HAP-1 (cell line): ENCODE measurements at places on chromosomes 2 and 18.
A peak's percentile ranks its signal among the peaks of the same experiment; 100 is the strongest.

DNA sequence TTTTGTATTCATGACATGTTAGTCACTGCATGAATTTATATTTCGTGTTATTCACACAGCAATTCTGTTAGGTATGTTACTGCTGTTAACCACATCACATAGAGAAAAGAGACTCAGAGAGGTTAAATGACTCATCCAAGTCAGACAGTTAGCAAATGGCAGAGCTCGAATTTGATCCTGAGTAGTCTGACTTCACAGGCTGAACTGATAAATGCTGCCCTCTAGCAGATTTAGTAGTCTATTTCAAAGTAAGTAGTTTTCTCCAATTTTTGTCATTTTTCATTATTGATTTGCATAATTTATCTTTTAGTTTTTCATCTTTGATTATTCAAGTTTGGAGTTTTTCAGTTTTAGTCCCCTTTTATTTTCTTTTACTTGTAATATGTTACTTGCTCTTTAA lies 58.3 kb downstream of the WDR7 start:
- peak; percentile 10 for DNase-seq

GRCh38 chr2:225740086-225740485 lies 340.6 kb downstream of the NYAP2 start:
- DNase-seq, result no peak

GRCh38 chr2:226526716-226527115 lies 272.9 kb downstream of the IRS1 start:
- no peak for DNase-seq

DNA sequence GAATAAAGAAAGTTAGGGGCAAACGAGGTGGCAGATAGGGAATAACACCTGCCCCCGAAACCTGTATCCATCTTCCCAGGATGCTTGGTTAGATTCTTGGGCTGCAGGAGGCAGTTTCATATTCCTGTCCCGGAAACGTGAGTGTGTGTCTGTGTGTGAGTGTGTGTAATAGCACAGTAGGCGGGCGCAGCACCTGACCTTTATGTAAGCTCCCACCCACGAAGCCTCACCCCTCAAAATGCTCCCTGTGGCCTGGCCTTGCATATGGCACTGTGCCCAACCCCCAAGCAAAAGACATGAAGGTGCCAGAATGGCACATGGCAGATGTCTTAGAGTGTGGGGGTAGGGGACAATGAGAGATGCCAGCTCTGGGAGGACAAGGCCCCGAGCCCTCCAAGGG lies 48.9 kb downstream of the EFR3B start:
- no peak for DNase-seq

GRCh38 chr2:7812231-7812995 lies 869.4 kb upstream of the ID2 start:
- DNase-seq, result no peak

- DNase-seq, result peak; percentile 64
Measured at GRCh38 chr2:38465789-38466127, 88.7 kb upstream of the ATL2 start.

- DNase-seq, result peak; percentile 78
Measured at GRCh38 chr18:11518788-11519685, 90.4 kb upstream of the SLC35G4 start.

- no peak for DNase-seq
Measured at GRCh38 chr2:64966839-64967238, 22.4 kb upstream of the SLC1A4 start.

GRCh38 chr18:23171581-23172156 lies 36.4 kb downstream of the CABLES1 start:
- no peak for DNase-seq

- no peak for DNase-seq
Measured at GRCh38 chr2:27779417-27780055, 8.0 kb downstream of the MRPL33 start.

- no peak for DNase-seq
Measured at GRCh38 chr2:149603248-149603647, 15.7 kb upstream of the MMADHC start.

- DNase-seq, result no peak
Measured at GRCh38 chr2:240178564-240178963, 38.1 kb upstream of the OTOS start.

DNA sequence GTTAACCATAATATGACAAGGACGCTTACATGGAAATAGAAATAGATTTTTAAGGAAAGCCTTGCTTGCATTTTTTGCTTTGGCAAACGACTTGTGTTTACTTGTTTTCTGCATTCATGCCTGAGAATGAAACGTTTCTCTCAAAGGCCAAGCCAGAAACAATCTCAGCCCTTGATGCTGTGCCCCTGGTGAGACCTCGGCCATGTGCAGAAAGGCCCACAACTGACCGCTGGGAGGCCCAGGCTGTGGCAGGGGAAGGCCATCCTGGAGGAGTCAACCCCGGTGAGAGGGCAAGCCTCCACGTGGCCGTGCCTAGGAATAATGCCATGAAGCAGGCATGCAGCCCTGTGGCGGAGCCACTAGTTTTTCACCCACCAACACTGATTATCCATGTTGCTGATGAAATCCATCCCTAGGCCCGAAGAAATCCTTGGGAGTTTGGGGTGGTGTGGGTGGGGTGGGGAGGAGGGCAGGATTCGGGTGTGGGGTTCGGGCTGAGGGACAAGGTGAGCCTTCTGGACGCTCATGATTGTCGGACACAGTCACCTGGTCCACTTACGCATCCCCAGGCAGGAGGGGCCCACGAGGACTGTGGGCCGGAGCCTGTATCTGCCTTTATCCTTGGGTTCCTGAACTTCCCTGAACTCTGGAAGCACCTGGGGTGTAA lies 107.6 kb upstream of the APCDD1 start:
- DNase-seq, result no peak

- no peak for DNase-seq
Measured at GRCh38 chr2:110773401-110773921, 41.1 kb downstream of the ACOXL start.

DNA sequence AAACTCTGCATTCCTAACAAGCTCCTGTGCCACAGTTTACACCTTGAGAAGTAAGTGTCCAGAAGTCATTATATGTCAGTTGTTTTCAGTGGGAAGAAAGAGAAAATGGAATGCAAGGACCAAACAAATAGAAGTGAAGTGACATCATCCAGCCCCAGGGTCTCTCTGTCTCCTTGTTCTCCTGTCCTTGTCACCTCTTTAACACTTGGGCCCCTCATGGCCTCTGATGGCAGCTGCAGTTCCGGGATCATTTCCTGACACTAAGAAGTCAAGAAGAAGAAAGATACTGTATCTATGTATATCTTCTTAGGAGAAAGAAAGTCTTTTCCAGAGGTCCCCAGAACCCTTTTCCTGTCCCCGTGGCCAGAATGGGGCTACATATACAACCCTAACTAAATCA lies 2.8 kb upstream of the CFAP221 start:
- DNase-seq, result no peak

- no peak for DNase-seq
Measured at GRCh38 chr18:45008694-45009413, 328.2 kb downstream of the SETBP1 start.

GRCh38 chr18:22391407-22392345 lies 26.0 kb downstream of the CTAGE1 start:
- DNase-seq, result no peak

DNA sequence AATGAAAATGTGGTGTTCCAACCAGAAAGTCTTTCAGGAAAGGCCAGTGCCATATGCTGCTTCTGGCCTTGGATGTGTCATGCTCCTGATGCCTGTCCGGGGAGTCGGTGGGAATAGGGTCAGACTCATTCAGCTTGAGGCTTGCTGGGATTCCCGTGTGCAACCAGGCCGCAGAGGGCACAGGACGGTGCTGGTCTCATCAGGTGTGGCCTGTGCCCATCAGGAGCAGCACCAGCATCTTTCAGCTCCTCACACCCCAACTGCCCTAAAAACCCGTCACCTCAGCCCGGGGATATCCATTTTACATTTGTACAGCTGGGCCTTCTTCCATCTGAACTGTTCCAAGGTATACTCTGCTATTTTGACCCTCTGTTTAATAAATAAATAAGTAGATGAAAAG lies 13.3 kb upstream of the CNNM3 start:
- DNase-seq, result no peak

DNA sequence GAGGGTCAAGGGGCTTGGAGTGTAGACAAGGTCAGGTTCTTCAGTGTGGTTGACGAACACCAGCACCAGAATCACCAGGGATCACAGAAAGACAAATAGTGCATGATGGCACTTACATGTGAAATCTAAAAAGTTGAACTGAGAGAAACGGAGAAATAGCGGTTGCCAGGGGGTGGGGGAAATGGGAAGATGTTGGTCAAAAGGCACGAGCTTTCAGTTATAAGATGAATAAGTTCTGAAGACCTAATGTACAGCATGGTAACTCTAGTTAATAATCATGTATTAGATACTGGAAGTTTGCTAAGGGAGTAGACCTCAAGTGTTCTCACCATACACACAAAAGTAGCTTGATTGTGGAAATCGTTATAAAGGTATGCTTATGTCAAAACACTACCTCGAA lies 43.7 kb upstream of the DARS1 start:
- DNase-seq, result no peak

- no peak for DNase-seq
Measured at GRCh38 chr2:61114147-61114546, 47.8 kb upstream of the C2orf74 start.

DNA sequence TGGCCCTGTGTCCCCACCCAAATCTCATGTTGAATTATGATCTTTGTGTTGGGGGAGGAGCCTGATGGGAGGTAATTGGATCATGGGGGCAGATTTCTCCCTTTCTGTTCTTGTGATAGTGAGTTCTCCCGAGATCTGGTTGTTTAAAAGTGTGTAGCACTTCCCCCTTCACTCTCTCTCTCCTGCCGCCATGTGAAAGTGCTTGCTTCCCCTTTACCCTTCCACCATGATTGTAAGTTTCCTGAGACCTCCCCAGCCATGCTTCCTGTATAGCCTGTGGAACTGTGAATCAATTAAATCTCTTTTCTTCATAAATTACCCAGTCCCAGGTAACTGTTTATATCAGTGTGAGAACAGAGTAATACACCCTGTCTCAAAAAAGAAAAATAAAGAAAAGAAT lies 25.5 kb downstream of the LRRFIP1 start:
- no peak for DNase-seq

DNA sequence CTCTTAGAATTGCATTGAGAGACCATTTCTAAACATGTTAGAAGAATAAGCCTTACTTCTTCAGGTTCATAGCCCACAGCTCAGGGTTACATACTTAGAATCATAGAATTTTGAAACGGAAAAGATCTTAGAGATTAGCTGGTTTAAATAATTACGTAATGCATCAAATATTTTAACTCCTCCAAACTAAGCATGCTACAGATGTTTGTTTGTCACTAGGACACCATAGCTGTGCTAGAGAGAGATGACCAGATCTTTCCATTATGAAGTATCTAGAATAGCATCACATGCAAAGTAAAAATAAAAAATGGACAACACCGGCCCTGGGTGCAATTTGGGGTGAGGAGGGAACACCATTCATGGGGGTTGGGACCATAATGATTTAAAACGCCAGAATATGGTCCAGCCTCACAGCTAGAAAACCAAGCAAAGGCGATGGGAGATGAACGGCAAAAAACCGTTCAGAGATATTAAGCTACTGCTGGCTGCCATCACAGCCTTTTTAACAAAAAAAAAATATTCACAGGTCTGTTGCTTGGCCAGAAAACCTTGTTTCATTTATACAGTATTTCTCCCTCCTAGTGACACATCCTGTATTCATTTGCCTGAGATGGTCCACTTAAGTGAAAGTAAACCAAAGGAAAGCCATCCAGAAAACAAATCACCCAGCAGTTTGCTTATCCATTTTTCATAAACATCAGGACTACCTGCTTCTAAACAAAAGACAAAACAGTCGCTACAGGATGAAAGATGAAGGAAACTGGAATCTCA lies 94.2 kb downstream of the EPHA4 start:
- DNase-seq, result no peak

- no peak for DNase-seq
Measured at GRCh38 chr2:134244086-134244485, 9.8 kb upstream of the MGAT5 start.

GRCh38 chr18:10111944-10112343 lies 198.1 kb downstream of the VAPA start:
- no peak for DNase-seq

DNA sequence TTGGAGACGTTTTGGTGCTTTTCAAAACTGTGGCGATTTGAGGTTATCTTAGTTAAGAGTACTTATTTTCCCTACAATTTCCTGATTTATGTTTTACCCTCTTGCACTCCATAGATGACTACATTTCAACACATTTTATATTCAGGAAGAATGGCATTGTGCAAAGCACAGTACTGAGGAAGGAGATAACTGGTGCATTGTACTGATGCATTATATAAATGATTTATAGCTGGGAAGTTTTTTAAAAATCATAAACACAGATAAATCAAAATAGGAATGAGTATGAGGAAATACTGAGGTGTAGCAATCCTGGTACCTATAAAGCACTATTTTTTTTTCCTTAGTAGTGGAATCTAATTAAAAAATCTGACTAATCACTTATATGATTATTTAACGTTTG lies 5.6 kb downstream of the REL start:
- DNase-seq, result no peak

- DNase-seq, result no peak
Measured at GRCh38 chr2:219830353-219830738, 202.9 kb downstream of the SLC4A3 start.
